ENCODE measurements at places on chromosomes 7 and 10. TPM values are rescaled to one million over a fixed set of nuclear protein-coding genes. Genes with fewer than 3 reads are reported as not detected.

URGCP gene
- total RNA-seq: 63.3 TPM

HOXA10 gene
- total RNA-seq: 23.4 TPM

- DNase-seq: no peak
Measured at GRCh38 chr7:129574487-129574886, 37.0 kb upstream of the NRF1 start.

- DNase-seq: no peak
Measured at GRCh38 chr10:23479798-23480473, 41.1 kb downstream of the OTUD1 start.

GRCh38 chr7:29142021-29142727 is 4.2 kb downstream of the CPVL start:
- DNase-seq: no peak

GRCh38 chr10:6612371-6612770 is 32.3 kb upstream of the PRKCQ start:
- DNase-seq: no peak

SPDYE2 gene
- total RNA-seq: not detected

DNA sequence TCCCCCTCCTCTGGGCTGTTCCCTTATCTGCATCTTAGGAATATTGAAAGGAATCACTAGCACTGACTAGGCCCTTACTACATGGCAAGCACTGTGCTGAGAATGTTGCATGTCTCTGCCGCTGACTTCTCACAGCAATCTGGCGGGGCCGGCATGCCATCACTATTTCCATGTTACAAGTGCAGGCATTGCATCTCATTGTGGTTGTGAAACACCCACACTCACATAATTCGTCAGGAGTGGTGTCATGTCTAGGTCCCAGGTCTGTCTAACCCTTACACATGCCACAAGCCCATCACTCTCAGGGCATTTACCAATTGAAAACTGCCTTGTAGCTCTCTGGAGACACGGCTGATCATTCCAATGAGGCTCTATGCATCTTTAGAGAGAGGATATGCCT is 8.5 kb upstream of the IL2RA start:
- no peak for DNase-seq

GRCh38 chr10:99966306-99966705 is 43.4 kb downstream of the DNMBP start:
- no peak for DNase-seq

DNA sequence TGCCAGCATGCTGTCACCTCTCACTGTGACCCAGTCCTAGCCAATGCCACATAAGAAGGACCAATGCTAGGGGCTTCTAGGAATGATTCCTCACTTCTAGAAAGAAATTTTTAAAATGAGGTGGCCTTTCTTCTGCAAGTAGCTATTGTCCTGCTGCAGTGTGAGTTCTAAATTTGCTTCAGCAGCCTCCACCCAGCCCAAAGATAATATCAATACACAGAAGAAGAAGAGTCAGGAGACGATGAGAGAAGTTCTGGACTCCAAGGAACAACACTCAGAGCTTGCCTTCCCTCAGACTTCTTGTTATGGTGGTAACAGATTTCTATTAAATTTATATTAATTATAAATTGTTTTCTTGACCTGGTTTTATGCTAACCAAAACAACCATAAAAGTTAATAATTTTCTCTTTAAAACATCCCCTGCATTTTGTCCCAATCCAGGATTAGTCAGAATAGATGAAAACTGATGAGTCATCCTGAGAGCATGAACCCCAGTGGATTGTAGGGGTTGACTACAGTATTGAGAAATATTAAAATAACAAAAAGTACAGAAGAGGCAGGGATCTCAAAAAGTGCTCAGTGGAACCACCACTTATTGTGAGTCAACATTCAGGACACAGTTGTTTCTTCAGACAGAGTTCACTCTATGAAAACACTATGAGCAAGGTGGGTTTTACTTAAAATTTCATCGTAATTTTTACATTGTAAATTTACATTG is 29.6 kb upstream of the AKR1C2 start:
- DNase-seq: no peak

DNA sequence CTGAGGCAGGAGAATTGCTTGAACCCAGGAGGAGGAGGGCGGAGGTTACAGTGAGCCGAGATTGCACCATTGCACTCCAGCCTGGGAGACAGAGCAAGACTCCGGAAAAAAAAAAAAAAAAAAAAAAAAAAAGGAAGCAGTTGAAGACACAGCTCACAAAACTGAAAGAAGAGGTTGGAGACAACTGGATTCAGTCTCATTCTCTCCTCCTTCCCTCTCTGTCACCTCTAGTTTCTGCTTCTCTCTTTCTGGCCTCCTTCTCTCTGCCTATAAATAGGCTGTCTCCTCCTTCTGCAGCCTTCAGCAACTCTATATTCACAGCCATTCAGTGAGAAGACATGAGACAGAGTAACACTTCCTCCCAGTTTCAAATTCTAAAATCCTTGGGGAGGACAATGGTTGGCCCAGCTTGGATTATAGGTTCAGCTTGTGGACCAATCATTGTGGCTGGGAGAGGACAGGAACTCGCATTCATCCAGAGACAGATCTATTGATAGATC is 125.6 kb upstream of the HABP2 start:
- DNase-seq: no peak

IL6 gene
- total RNA-seq: 0.76 TPM
